Posterior cingulate gyrus (tissue), 11 donors: ENCODE measurements at places on chromosomes 7 and 10.

- no peak for DNase-seq
These were observed 1183.9 kb upstream of the C7orf33 start for GRCh38 chr7:147406521-147407135.

GRCh38 chr10:99393036-99393435 is 37.4 kb downstream of the GOT1 start:
- no peak for DNase-seq

GRCh38 chr7:463817-464453 is 55.7 kb downstream of the PDGFA start:
- no peak for DNase-seq

DNA sequence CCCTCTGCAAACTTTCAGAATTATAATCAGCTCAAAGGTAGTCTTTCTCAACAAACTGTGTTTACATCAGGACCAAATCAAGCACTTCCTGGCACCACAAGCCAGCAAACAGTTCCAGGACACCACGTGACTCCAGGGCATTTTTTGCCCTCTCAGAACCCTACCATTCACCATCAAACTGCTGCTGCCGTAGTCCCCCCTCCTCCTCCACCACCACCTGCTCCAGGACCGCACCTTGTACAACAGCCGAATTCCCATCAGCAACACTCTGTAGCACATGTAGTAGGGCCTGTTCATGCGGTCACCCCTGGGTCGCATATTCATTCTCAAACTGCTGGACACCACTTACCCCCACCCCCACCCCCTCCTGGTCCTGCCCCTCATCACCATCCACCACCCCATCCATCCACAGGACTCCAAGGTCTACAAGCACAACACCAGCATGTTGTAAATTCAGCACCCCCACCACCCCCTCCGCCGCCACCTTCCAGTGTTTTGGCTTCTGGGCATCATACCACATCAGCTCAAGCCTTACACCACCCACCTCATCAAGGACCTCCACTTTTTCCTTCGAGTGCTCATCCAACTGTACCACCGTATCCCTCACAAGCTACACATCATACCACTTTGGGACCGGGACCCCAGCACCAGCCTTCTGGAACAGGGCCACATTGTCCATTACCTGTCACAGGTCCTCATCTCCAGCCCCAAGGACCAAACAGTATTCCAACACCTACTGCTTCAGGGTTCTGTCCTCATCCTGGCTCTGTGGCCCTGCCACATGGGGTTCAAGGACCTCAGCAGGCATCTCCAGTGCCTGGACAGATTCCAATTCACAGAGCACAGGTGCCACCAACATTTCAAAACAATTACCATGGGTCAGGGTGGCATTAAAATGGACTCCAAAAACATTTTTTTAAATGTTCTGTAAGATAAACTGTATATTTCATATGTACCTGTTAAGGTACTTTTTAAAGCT is 98.7 kb downstream of the KMT2E start:
- DNase-seq: no peak

DNA sequence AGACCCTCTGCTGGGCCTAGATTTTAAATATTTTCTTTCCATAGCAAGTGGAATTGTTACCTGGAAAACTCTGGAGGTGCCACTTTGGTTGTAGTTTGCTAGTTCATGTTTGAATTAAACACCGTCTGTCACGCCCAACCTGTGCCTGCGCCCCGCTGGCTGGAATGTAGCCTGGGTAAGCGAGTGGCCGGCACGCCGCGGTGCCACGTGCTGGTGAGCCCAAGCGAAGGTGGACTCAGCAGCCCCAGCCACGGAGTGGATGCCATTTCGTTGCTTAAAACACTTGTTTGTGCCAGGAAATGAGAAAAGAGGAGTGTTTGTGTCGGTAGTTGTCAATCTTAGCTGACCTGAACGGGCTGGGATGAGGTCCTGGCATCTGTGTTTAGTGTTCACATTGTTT is 2.7 kb downstream of the GET4 start:
- no peak for DNase-seq

DNA sequence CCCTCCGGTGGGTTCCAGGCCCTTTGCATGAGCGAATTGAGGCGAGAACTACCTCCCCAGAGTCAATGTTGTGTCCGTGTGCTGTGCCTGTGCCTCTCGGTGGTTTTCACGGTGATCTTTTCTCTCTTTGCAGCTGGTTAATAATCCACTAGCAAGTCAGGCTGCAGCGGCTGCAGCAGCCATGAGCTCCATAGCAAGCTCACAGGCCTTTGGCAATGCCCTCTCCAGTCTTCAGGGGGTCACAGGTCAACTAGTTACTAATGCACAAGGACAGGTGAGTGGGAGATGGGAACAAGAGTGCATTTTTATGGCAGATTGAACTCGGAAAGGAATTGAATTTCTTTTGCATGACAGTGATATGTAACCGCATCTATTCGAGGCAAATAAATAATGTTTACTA is 159.7 kb upstream of the YAE1 start:
- no peak for DNase-seq

DNA sequence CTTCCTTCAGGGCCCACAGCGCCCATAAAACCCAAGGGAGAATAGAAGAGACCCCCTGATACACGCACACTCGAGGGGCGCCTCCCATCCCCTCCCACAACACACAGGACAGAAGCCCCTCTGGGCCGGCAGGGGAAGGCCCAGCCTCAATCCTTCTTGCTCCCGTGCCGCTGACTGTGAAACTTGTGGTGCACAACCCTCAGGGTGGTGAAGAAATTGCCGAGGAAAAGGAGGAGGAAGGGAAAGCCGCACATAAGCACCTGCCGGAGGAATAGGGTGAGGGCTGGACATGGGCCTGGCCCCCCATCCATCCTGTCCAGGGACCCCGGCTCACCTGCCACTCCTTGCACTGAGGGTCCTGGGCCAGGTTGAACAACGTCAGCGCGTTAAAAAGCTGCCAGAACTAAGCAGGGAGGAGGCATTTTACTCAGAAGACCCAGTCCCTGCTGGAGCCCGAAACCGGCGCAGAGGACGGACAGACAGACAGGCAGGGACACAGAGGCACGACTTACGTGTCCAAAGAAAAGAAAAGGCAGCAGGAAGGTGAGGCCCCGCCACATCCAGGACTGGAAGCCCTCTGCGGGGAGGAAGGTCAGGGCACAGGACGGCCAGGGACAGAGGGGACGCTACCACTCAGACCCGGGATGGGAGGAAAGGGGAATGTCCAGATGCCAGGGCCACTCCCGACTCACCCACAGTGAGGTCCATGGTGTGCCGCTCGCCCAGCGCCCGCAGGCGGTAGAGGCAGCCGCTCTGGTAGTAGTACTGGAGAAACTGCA is 7.2 kb downstream of the TMEM120A start:
- peak; percentile 64 for DNase-seq

GRCh38 chr10:24184455-24184854 is 24.5 kb upstream of the KIAA1217 start:
- no peak for DNase-seq

DNA sequence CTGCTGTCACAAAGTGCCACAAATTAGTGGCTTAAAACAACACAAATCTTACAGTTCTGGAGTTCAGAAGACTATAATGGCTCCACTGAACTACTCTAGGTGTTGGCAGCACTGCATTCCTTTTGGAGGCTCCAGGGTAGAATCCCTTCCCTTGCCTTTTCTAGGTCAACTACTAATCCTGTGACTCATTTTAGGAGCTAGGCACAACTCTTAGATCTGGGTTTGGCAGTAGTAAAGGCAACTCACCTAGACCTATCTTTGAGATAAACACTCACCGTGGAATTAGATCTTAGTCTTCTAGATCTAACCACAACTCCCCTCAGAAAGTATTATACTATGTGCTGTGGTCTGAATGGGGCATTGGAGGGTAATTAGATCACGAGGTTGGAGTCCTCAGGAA is 60.4 kb downstream of the ANKIB1 start:
- no peak for DNase-seq

- DNase-seq: no peak
These were observed 99.1 kb downstream of the NRP1 start for GRCh38 chr10:33235251-33235884.

DNA sequence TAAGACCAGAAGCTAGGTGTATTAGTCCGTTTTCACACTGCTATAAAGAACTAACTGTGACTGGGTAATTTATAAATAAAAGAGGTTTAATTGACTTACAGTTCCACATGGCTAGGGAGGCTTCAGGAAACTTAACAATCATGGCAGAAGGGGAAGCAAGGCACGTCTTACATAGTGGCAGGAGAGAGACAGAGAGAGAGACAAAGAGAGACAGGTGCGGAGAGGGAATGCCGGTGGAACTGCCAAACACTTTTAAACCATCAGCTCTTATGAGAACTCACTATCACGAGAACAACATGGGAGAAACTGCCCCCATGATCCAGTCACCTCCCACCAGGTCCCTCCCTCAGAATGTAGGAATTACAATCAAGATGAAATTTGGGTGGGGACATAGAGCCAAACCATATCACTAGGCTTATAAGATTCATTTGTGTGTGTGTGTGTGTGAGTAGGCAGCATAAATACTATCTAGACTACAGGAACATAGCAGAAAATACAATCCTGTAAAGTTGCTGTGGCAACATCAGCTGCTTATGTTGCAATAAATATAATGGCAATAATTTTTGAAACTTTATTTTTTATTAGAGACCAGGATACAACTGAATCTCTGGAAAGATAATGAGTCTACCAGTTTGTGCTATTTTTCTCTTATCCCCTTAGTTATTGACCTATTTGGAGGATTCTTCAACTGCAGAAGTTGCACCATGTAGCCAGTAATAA is 77.1 kb downstream of the NRF1 start:
- DNase-seq: no peak

DNA sequence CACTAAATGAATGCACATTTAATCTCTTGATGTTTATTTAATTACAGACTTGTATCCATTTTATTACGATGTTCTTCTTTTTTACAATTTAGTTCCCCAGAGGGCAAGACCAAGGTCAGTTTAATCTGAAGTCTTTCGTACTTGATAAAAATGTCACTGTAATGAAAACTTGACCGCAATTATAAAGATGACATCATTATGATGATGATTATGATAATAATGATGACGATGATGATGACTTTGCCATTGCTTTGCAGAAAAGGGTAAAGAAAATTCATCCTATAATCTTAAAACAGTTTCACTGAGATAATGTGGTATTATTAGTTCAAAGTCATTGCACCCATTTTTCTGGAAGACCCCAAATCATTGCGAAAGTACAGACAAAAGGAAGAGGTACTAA is 290.1 kb downstream of the NEBL start:
- DNase-seq: no peak

DNA sequence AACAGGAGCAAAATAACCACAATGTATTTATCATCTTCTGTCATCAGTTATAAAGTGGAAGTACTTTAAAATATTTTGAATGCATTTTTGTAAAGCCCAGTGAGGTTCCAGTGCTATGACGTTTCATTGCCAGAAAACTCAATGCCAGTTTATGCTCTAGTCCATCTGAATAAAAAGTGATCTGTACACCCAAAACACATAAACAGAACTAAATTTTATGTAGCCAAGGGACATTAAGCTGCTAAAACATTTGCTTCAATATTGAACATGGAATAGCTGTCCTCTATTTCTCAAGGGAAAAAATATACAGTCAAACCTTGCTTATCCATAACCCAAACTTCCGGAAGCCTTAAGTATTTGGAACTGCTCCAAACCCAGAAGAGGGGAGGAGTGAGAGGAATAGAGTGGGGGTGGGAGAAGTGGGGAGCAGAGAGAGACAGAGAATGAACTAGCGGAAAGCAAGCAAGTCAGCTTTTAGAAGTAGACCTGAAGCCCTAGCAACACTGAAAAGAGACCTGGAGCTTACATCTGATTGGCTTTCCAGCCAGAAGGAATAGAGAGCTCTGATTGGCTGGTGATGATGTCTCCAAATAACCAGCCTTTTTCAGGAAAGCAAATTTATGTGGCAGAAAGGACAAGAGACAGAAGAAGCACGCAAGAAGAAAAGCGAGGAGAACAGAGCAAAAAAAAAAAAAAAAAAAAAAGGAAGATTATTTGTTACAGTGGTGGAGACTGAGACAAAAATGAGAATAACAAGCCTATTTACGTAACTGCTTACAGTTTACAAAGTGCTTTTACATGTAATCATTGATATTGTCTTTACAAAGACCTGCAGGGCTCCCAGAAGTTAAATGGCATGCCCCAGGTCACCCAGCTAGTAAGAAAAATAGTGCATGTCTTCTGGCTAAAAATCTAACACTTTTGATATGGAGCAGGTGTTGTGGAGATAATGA is 196.0 kb downstream of the RNLS start:
- no peak for DNase-seq

DNA sequence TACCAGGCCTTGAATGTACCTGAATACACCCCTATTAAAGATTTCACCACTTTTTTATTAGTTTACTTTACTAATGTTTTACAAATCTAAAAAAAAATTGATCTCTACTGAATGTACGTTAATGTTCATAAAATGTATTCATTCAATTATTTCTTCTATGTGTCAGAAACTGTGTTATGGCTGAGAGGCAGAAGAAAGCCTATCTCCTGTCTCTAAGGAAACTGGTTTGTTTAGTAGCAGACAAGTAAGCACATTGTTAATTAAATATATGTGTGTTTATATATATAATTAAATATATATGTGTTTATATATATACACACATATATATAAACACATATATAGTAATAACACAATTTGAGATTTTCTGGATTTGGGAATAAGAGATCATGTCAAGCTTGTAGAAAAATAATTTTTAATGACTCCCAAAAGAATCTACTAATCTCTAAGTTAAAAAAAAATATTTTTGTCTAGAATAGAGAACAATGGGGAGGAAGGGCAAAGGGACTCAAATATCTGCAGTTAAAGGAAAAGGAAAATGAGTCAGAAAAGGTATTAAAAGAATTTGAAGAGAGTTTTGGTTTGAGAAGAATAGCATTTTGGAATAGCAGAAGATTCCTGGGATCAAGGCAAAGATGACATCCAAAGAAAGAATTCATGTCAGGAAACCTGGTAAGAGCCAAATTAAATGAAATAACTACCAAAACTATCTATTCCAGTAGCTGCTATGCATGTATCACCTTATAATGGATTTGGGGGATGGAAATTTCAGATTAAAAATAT is 92.1 kb downstream of the CH25H start:
- no peak for DNase-seq

GRCh38 chr10:127132451-127132850 is 63.9 kb downstream of the INSYN2A start:
- no peak for DNase-seq

DNA sequence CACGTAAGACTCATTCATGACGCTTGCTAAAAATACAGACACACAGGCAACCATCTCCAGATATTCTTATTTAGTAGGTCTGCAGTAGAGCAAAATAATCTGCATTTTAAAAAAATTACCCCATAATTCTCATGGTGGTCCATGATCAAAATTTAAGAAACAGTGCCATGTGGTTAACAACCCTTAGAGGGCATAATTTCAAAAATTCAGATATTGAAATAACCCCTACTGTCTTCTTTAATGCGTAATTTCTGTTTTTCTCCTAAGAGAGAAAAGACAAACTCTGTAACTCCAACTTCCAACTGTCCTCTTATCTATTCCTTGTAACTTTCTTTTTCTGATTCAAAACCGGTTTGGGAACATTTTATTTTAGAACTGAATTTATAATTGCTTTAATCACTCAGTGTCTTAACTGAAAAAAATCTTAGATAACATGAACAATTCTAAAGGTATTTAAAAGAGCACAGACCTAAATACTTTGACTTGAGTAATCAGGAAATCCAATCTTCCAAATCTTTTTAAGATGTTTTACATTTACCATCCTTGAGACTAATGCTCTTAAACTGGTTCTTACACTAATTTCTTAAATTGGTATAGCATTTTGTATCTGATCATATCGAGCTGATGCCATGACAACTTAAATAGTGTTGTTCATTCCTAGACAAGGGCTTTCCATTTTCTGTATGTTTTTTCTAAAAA is 148.0 kb downstream of the GALNT11 start:
- no peak for DNase-seq

- no peak for DNase-seq
These were observed 151.9 kb downstream of the UBE2H start for GRCh38 chr7:129800901-129801300.
